Neural progenitor cell (in vitro differentiated cells): ENCODE measurements at places on chromosomes 5 and 9.
A peak's percentile ranks its signal among the peaks of the same experiment; 100 is the strongest.

GRCh38 chr9:126986506-126986951 lies 71.9 kb downstream of the RALGPS1 start:
- no peak for DNase-seq

GRCh38 chr5:10366310-10367272 lies 13.1 kb downstream of the MARCHF6 start:
- DNase-seq = no peak

DNA sequence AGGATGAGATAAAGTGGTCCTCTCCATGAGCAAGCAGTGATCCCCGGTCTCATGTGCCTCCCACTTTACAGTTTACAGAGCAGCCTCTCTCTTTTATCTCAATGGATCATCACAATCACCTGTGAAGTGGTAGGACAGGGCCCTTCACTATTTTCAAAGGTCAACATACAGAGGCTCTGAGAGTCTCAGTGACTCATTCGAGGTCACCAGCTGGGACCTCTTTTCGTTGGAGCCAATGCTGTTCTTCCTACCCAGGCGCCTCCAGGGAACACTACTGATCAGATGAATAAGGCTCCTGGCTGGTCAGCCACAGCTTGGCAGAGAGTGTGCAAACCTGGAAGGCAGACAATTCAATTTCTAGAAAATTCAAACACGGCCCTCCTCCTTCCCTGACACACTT lies 16.6 kb downstream of the GGTA1 start:
- no peak for DNase-seq

- DNase-seq = no peak
Measured at GRCh38 chr5:114191441-114191840, 170.4 kb upstream of the KCNN2 start.

GRCh38 chr5:172336676-172337285 lies 53.2 kb upstream of the UBTD2 start:
- DNase-seq = no peak

DNA sequence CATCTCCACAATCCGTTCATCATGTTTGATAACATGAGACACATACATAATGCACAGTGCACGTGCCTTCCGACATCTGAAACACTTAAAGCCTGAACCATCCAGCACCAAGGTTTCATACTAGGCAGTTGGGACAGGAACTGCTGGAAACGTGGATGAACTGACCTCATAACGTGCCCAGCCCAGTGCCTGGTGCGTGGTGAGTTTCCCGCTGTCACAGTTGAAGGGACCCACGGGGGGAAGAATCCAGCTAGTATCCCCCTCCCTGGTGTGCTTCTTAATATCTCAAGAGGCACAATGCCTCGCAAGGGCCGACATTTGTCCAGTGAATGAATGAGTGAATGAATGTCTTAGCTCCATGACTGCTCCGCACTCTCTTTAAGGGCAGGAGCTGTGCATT lies 23.2 kb downstream of the BARX1 start:
- no peak for DNase-seq

DNA sequence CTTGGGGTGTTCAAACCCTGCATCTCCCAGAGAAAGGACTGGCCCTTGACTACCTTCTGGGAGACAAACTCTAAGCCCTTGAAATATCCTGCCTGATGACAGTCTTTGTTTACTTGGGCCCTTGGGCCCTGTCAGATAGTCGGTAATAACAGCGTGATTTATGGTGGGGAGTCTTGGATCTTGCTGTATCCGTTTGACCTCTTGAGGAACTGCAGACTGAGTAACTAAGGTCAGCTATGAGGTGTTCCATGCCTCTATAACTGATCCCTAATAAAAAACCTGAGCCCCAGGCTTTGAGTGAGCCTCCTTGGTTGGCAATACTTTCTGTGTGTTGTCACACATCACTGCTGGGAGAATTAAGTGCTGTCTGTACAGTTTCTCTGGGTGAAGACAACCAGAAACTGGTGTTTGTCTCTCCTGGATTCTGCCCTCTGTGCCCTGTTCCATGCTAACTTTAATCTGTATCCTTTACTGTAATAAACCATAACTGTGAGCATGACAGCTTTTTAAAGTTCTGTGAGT lies 56.2 kb upstream of the ANKRD33B start:
- DNase-seq = no peak

- no peak for DNase-seq
Measured at GRCh38 chr5:147876141-147876540, 2.4 kb upstream of the SCGB3A2 start.

- no peak for DNase-seq
Measured at GRCh38 chr9:114016629-114017423, 61.3 kb downstream of the AMBP start.

DNA sequence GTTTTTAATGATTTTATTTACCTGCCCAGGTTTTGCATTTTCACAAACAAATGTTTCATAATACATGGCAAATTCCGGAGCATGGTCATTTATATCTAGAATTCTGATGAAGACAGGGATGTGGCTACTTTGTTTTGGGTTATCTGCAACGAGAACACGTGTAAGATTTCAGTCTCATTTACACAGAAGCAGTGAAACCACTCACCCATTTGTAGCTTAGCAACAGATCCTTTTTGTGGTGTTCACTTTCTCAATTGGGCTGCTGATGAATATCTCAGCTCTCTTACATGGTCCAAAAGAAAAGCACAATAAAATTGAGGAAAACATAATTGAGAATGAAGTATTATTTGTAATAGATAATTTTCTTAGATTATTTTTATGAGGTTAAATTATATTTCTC lies 148.6 kb downstream of the CDH9 start:
- no peak for DNase-seq

DNA sequence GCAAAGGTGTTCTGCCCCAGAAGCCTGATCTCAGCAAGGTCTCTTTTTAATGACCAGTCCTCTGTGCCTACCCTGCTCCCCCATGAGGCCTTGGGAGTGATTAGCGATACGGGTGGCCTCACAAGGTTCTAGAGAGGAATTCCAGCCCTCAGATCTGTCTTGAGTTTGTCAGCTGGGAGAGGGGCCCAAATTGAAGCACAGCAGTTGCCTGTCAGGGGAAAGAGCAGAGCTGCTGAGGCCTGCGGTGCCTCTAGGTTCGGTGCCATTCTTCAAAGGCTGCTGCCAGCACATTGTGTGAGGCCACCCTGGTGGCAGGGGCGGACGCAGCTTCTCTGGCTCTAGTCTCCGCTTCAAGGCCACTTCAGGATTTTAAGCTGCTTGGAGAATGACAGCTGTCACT lies 85.7 kb upstream of the GRIA1 start:
- peak; percentile 68 for DNase-seq

GRCh38 chr9:88775037-88775471 lies 216.2 kb upstream of the S1PR3 start:
- DNase-seq = no peak

GRCh38 chr5:157983906-157984551 lies 125.1 kb upstream of the CLINT1 start:
- no peak for DNase-seq

DNA sequence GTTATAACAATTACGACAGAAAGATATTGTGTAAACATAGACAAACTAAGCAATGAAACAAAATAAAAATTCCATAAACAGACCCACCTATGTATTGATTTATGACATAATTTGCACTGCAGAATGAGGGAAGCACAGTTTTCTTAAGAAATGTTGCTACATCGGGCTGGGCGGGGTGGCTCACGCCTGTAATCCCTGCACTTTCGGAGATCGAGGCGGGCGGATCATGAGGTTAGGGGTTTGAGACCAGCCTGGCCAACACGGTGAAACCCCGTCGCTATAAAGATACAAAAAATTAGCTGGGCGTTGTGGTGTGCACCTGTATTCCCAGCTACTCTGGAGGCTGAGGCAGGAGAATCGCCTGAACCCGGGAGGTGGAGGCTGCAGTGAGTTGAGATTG lies 1344.4 kb upstream of the WWC1 start:
- no peak for DNase-seq

- no peak for DNase-seq
Measured at GRCh38 chr5:93359296-93359959, 221.6 kb downstream of the NR2F1-AS1 start.

- peak; percentile 9 for DNase-seq
Measured at GRCh38 chr5:69032009-69032408, 61.8 kb upstream of the SLC30A5 start.

GRCh38 chr5:179139936-179140235 lies 79.7 kb downstream of the ZNF354C start:
- DNase-seq = no peak

DNA sequence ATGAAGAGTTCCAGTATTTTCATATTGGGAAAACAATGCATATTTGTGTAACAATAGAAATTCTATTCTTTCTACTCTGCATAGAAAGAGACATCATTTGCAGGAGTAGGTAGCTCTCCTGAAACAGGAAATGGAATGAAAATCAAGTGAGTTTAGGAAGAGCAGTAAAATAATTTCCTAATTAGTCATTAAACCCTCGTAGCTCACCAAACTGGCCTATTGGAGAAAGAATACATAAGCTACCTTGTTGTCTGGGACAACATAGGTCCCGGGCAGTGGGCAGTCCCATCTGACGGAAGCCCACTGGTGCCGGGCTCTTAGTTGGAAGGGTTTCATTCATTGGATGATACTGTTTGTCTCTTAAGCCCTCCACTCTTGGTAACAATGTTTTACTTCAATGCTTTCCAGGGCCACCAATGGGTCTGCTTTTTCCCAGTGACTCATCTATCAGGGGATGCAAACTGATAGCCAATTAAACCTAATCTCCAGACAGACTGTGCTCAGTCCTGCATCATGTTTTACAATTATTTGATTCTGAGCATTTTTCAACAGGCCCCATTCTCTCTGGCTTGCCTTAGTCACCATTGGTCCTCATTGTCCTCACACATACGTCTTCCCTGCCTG lies 46.5 kb downstream of the GNA14 start:
- DNase-seq = no peak

GRCh38 chr9:133389562-133389961 lies 13.4 kb downstream of the STKLD1 start:
- no peak for DNase-seq

GRCh38 chr9:134695144-134695543 lies 53.5 kb downstream of the COL5A1 start:
- DNase-seq = no peak
